Ureter (tissue), 1 donor: ENCODE measurements at places on chromosomes 1 and 21. TPM values are rescaled to one million over a fixed set of nuclear protein-coding genes. Genes with fewer than 3 reads are reported as not detected.

DNA sequence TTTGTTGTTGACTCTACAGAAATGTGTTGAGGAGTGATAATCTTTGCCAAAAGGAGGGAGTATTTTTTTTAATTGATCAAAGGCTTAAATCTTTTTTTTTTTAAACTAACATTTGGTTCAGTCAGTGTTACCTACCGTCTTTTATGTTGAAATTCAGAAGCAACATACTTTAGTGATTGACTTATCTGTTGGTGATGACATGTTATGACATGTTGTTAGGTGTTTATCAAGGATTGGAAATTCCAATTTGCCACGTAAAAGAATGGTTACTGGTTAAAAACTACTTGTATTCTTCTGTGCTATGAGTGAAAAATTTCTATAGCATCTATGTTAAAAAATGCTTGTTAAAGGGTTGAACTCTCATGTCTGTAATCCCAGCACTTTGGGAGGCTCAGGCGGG is 61.2 kb downstream of the DNM3 start:
- DNase-seq: no peak

DNA sequence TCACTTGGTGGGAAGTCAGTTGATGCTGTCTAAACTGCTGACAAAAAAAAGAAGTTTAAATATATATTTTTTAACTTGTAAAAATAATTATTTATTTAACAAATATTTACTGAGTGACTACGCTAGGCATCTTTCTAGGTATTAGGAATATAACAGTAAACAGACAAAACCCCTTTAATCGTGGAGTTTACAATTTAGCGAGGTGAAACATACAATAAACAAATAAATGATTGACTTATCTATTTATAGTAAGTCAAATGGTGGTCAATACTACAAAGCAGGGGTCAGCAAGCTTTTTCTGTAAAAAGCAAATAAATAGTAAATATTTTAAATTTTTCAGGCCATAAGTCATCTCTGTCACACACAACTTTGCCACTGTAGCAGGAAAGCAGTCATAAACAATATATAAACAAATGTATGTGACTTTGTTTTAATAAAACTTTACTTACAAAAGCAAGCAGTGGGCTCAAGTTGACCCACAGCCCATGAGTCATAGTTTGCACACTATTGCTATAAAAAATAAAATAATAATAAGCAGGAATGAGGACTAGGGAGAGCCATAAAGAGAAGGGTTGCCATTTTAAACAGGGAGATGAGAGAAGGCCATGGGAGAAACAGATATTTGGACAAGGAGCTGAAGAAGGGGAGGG is 263.9 kb downstream of the PLPP3 start:
- no peak for DNase-seq

GRCh38 chr1:109398343-109399225 is 866 bp upstream of the SORT1 start:
- no peak for DNase-seq

The CHRNB2 gene
- 0.36 TPM for total RNA-seq

The KIF21B gene
- total RNA-seq: 10.7 TPM

DNA sequence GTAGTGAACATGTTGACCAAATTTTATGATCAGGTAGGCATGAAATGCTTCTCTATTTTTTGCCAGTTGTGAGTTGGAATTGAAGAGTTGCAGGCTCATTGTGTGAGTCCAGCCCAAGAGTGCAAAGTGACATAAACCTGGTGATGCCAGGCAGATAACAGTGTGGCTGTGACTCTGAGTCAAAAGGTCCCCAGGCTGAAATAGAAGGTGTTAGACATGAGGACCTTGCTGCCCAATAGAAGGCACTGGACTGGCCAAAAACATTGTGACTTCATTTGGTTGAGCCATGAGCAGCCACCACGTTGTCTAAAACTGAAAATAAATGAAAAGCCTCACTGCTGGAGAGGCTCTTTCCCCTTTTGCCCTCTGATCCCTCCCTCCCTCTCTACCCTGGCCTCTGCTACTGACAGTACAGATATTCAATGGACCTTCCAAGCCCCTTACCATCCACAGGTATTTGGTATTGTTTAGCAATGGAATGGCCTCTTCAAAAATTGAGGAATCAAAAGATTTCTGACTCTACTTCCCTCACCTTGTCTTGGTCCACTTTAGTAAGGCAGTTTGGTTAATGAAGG is 67.8 kb upstream of the ABCD3 start:
- DNase-seq: no peak

- peak; percentile 70 for DNase-seq
Measured at GRCh38 chr1:51192213-51192843, 43.7 kb upstream of the RNF11 start.

The MAP3K21 gene
- 4.7 TPM for total RNA-seq

The CFAP45 gene
- total RNA-seq: 1.6 TPM

- peak; percentile 26 for DNase-seq
Measured at GRCh38 chr1:26142159-26142558, 16.7 kb upstream of the FAM110D start.

- no peak for DNase-seq
Measured at GRCh38 chr1:238898856-238899255, 487.5 kb upstream of the CHRM3 start.

The CFHR2 gene
- total RNA-seq: not detected

GRCh38 chr1:12005488-12006166 is 13.7 kb upstream of the MIIP start:
- no peak for DNase-seq

DNA sequence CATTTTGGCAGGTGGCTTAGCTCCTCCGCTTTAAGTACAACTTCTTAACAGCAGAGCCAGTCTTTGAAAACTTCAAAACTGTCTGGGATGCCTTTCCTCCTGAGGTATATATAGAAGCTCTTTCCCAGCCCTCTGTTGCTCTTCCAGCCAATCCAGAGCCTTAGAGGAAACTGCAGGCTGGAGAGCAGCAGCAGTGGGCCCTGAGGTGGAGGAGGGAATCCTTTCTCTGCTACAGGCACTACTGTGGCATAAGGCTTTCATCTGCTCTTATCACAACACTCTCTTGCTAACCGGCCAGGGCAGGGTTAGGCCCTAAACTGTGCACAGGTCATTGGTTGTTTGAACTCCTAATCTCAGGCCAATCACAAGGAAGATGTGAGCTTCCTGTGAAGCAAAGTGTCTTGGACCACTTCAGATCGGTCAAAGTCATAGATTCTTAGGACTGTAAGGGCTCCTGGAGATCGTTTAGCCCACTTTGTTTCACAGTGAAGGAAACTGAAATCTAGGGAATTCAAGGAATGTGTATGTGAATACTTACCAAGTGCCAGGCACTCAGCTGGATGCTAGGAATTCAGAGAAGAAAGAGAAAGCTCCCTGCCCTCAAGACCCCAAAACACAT is at the start of gene RGS5:
Gene RGS5, minus strand, starts transcription at position 84 of the 619 bp plus-strand sequence. Its CDS starts 81 bp downstream, at position 3.
- DNase-seq: no peak

The KCNN3 gene
- 5.4 TPM for total RNA-seq

- DNase-seq: peak; percentile 73
Measured at GRCh38 chr1:5514527-5515183, 477.6 kb downstream of the NPHP4 start.

The GBP5 gene
- total RNA-seq: 2.3 TPM

DNA sequence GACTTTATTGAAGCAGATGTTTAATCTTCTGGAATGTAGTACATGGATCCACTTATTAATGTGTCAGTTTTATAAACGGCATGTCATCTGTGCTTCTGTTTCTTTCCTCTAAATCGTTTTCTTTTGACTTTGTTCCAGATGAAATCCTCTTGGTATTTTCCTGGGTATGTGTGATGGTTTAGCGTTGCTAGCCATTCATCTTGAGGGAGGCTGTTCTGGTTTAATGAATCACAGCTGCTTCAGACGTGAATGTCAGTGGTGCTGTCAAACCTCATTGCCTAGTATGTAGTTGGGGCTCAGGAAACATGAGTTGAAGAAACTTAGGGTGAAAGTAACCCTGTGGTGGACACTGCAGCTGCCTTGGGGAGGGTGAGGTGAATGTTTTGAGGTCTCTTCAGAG is 33.2 kb downstream of the KCNK1 start:
- DNase-seq: no peak

- no peak for DNase-seq
Measured at GRCh38 chr1:17640393-17640792, 100.9 kb downstream of the ARHGEF10L start.

GRCh38 chr1:30187413-30188023 is 535.9 kb downstream of the MATN1 start:
- DNase-seq: peak; percentile 22

The FUBP1 gene
- 223 TPM for total RNA-seq

- no peak for DNase-seq
Measured at GRCh38 chr1:153238527-153238926, 21.0 kb upstream of the LORICRIN start.

GRCh38 chr1:23441446-23442148 is 17.0 kb upstream of the TCEA3 start:
- no peak for DNase-seq

The NKAIN1 gene
- total RNA-seq: not detected

The NPHS2 gene
- total RNA-seq: not detected

The ACTL8 gene
- total RNA-seq: not detected

DNA sequence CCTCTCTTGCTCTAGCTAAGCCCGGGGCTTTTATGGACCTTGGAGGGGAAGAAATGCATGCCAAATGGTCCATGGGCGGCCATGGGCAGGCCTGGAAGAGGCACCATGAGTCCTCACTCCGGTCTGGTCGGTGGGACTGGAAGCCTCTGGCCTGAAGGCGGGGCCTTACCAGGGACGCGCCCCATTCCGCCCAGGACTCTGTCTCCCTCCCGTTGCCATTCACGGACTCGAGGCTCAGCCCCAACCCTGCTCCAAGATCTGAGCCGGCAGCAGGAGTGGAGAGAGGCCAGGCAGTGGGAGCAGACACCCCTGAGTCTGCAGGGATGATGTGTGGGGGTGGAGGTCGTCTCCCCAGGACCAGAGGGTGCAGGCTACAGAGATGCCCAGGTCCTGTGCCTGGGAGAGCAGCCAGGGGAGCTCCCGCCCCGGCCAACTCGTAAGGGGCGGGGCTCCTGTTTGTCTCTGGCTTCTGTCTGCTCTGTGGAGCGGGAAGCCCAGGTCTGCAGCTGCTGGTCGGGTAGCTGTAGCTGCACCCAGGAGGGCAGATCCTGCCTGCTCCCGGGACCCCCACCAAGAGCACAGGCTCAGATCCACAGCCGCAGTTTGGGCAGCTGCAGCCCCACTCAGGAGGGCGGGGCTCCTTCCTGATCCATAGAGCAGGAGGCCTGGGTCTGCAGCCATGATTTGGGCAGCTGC is 8.3 kb upstream of the KANK4 start:
- no peak for DNase-seq

DNA sequence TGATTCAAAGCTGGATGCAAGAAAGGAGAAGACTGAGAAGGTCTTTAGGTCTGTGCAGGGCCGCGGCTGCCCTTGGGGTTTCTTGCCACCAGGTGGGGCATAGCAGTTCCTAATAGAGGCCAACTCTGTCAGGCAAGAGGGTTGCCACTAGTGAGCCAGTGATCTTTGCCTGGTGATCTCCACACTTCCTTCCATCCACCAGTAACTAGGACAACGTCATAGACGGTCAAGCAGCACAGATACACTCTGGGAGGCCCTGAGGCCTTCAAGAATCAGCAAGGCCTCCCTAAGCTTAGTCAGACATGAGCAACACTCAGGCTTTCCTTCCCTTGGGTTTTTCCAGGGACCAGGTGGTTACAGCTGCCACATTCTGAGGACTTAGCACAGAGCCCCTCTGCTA is 32.9 kb upstream of the ATP2B4 start:
- no peak for DNase-seq

The NBPF19 gene
- 21.8 TPM for total RNA-seq

The LIPI gene
- total RNA-seq: not detected

The NPHP4 gene
- 15.3 TPM for total RNA-seq

- DNase-seq: no peak
Measured at GRCh38 chr1:25926731-25927496, 20.7 kb upstream of the STMN1 start.

DNA sequence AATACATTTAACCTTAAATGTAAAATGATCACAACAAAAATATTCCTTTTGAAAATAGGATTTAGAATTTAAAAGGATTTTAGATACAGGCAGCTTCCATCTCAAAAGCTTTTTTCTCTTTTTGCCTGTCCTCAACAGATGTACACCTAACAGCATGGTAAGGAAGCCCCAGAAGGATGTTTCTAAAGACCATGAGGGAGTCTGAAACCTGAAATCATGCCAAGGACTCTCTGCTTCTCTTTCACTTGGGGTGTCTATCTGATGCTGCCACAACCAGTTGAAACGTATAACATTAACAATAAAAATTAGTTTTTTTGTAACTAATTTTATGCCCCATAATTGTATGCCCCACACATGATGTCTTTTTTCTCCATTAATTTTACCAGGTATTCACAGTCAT is 5.4 kb upstream of the ZNF281 start:
- no peak for DNase-seq

GRCh38 chr1:183131166-183131565 is 54.9 kb upstream of the LAMC2 start:
- DNase-seq: no peak

DNA sequence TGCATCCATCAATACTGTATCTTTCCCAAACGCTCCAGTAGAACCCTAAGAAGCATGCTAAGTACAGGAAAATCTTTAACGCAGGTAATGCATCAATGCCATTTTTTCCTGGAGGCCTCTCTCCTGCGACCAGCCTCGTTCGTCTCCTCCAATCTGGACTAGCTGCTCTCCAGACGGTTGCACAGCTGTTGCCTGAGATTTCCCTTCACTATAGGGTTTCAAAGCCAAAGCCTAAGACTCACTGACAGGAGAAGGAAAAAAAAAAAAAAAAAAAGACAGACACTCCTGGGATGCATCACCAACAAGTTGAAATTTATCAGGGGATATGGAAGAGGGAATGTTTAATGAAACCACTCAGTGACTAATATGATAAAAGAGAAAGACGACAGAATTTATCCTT is 93.0 kb downstream of the APP start:
- DNase-seq: no peak

- DNase-seq: no peak
Measured at GRCh38 chr1:15708486-15709137, 24.5 kb downstream of the PLEKHM2 start.

- no peak for DNase-seq
Measured at GRCh38 chr1:199751962-199752687, 275.4 kb upstream of the NR5A2 start.

The CHI3L1 gene
- 8.8 TPM for total RNA-seq

GRCh38 chr1:7752512-7753417 is 18.3 kb upstream of the VAMP3 start:
- DNase-seq: peak; percentile 71

The EXO1 gene
- 0.83 TPM for total RNA-seq

DNA sequence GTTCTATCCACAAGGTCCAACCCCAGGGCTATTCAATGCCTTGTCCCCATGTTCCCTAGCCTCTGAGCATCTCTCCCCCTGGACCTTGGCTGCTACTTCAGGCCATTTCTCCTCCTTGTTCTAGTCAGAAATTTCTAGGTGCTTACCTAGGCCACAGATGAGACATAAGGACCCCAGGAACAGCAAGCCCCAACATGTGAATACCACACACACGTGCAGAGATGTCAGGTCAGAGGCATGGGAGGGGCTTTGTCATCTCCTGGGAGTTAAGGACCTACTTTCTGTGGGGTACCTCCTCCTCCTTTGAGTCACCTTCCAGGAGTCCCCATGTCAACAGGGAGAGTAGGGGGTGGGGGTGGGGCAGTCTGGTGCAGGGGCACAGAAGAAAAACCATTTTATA is 7.1 kb upstream of the RGS16 start:
- DNase-seq: no peak

The AADACL3 gene
- total RNA-seq: not detected

The HECTD3 gene
- 47.7 TPM for total RNA-seq
